T-helper 1 cell (primary cell): ENCODE measurements at places on chromosomes 16 and 17.

GRCh38 chr17:69761767-69762321 lies 313.2 kb upstream of the KCNJ16 start:
- no peak for DNase-seq

- DNase-seq, result no peak
Observed at GRCh38 chr17:39787743-39788484, 50.2 kb downstream of the GRB7 start.

GRCh38 chr17:1038459-1039122 lies 41.7 kb downstream of the TIMM22 start:
- DNase-seq, result no peak

DNA sequence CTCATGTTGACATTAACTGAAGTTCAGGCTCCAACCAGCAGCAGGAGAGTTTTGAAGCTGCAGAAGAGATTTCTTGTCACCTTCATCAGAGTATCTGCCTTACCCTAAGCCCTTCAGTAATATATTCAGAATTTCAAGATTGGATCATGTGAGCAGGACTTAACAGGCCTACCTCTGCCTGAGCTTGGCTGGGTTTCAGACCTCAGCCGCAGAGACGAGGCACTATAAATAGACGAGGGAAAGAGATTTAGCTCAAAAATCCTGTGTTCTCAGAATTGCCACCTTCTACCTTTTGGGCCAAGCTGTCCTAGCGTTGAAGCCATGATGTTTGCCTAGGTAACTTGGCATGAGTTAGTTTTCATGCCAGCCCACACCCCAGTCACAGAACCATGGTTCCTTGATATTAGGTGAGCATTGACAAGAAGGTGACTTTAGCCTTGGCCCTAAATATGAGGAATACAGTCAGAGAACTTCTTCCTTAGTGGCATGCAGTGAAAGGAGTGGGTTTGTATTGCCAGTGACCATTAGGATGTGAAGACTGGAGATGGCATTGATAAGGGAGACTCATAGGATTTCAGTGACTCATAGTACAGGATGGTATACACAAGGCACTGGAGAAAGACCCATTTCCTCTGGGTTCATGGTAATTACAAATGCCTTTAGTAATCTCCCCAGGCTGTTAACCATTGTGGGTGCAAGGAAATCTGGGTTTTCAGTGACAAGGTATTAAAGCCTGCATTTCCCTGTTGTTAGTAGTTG lies 224.3 kb downstream of the MSI2 start:
- no peak for DNase-seq

DNA sequence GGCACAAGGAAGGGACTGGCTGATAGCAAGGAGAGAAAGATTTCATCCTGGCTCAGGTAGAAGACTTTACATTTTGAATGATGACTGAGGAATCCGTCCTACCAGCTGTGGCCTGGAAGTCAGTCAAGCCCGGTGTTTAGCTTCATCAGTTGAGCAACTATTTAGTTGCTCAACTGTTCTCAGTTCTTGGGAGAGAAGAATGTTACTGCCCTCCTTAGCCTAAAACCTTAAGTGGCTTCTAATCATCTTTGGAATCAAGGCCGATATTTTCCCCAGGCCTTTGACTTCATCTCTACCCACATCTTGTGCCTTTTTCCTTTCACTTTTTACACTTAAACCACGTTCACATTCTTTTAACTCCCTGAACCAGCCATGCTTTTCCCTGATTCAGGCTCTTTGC lies 17.3 kb upstream of the RBL2 start:
- no peak for DNase-seq

DNA sequence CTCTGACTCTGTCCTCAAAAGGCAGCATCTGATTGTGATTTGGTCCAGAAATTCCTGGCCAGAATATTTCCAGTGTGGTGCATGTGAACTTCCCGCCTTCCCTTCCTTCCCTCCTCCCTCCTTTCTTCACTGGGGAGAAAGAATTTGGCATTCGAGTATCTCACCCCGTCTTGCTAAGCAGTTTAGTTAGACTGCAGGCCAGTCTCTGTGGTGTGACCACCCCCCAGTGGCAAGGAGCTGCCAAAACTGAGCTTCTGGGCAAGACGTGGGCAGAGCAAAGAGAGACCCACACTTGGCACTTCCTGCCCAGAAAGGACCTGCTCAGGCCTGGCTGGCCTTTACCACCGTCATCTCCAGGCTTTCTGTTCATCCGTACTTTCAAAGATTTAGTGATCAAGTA lies 36.4 kb downstream of the SNX20 start:
- DNase-seq, result no peak

GRCh38 chr17:8005967-8006730 lies 3.7 kb downstream of the GUCY2D start:
- DNase-seq, result no peak

DNA sequence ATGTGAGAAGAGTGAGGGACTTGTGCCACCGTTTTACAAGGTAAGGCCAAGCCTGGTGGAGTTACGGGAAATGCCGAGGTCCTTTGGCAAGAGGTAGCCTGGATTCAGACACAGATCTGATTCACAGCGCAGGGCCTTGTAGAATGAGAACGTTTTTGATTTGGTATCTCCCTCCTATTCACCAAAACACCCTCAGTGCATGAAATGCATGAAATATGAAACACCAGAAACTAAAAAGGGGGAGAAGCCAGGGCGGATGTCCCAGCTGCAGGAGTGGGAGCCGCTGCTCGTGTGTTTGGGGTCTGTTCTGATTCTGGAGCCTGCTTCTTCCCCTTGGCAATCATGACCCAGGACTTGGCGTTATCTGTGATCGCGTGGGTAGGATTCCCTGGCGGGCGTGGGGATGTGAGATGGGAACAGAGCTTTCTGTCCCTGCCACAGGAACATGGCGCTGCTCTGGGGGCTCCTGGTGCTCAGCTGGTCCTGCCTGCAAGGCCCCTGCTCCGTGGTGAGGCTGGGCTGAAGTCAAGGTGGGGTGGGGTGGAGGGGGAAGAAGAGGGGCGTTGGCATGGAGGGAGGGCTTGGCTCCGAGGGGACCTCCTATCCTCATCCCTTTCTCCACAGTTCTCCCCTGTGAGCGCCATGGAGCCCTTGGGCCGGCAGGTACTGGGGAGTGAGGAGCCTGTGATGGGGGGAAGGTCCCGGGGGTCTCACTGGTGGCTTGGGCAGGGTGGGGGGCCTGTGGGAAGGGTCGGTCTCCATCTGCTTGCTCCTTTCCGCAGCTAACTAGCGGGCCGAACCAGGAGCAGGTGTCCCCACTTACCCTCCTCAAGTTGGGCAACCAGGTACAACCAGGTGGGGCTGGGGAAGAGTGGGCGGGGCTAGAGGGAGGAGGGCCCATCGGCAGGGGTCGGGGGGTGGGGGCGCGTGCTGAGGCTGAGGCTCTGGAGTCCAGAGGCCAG lies 2.2 kb downstream of the SERPINF2 start:
- DNase-seq, result no peak

DNA sequence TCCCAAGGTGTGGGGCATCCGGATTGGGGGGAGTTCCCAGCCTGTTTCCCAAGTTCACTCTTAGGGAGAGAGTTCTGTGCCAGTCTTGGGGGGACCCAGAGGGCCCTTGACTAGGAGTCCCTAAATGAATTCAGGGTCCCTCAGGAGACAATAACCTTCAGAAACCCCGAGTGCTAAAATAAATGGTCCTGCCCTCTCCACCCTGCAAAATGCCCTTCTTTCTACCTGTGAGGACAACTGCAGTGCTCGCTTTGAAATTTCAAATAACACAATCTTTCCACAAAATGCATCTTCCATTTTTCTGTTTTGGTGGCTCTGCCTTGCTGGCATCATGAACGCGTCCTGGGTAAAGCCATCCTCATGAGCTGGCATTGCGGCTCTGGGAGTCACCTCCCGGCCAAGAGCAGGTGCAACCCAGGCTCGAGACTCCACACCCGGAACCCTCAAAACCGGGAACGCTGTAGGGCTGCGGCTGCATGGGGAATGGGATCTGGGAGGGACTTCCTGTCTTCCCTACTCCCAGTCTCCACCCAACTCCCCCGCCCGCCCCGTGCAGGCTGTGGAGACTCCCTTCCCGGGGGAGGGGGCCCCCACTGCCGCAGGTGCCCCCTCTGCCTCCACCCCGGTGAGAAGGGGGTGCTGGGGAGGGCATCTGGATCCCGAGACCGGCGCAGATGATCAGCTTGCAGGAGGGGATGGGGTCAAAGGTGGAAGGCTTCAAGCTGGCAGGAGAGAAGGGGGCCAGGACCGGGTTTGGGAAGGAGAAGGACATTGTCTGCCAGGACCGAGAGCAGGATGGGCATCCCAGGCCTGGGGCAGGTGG lies at the start of gene ZNF205:
ZNF205 (plus strand) TSS at position 529 of the 823 bp plus-strand sequence. CDS start 845 bp downstream, outside the sequence.
- DNase-seq, result no peak

DNA sequence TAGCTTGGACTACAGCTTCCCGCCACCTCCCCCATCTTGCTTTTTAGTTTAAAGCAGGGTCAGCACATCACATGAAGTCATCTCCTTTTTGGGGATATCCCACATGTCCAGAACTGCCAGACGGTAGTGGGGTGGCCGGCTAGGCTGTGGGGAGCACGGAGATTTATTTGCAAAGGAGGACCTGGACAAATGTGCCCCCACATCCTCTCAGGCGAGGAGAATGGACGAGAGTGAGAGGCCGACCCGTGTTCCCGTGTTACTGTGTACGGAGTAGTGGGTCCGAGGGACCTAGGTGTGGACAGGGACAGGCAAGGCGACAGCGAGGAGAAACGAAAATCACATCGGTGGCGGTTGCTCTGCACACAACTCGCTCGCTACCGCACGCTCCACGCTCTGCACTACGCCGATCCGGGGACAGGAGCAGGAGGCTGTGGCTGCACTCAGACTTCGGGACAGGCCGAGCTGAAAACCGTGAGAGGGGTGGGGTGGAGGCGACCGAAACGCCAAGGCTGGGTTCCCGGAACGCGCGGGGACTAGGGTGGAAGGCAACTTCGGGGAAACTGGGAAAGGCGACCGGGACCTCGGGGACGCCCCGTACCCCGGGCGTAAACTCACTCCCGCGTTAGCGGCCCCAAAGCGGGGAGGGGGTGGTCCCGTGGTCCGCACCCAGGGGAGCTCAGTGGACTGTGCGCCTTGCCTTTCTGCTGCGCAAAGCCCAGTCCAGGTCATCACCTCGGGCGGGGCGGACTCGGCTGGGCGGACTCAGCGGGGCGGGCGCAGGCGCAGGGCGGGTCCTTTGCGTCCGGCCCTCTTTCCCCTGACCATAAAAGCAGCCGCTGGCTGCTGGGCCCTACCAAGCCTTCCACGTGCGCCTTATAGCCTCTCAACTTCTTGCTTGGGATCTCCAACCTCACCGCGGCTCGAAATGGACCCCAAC lies at the start of gene MT1A:
MT1A (plus strand) TSS at position 853 of the 937 bp plus-strand sequence; CDS start at position 926, 73 bp downstream.
- no peak for DNase-seq

DNA sequence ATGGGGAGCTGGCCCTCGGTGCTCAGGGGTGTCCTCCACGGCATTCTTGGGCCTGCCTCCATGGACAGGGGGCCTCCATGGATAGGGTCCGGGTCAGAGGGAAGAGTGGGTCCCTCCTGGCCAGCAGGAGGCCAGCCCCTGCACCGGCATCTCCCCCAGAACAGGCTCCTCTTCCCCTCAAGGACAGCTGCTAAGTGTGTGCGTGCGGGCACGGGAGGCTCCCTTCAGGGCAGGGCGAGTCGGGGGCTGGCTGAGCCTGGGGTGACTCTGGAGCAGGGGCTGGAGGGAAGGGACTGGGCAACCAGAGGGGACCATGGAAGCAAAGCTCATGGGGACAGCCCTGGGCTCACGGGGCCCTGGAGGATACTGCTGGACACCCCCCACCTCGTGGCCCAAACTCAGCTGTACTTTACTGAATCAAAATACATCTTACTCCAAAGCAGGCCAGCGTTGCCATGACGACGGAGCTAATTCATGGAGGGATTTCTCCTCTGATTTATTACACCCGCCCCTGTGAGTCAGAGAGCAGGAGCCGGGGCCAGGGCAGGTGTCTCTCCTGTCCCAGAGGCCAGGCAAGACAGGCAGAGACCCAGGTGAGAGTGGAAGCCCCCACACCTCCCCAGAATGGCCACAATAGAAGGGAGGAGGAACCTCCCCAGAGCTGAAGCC lies 2.1 kb downstream of the CASKIN1 start:
- no peak for DNase-seq

- no peak for DNase-seq
Observed at GRCh38 chr17:59357929-59358328, 26.5 kb downstream of the YPEL2 start.

GRCh38 chr16:46428108-46429061 lies 192.8 kb downstream of the SHCBP1 start:
- no peak for DNase-seq

DNA sequence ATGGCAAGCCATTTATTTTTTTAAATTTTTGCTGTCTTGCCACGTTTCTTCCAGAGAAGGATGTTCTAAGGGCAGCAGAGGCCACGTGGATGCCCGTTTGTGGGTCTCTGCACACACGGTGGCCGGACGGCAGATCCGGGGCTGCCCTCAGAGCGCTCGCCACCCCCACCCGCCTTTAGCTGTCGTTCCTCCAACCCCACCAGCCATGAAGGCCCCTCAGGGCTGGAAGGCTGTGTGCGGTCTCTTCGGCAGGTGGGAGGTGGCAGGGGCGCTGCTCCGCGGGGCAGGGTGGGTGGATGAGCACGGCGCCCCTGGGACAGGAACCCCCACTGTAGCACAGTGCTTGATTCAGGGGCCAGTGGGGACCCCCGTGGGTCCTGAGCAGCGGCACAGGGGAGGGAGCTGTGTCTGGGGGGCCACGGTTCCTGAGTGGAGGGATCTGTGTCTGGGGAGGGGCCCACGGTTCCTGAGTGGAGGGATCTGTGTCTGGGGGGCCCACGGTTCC lies 49.7 kb downstream of the ZFPM1 start:
- no peak for DNase-seq

- peak; percentile 43 for DNase-seq
Observed at GRCh38 chr17:28712032-28712704, 480 bp upstream of the PROCA1 start.

- DNase-seq, result no peak
Observed at GRCh38 chr17:63066158-63066813, 100.3 kb downstream of the TANC2 start.

GRCh38 chr17:35745246-35745645 lies 7.8 kb downstream of the GAS2L2 start:
- no peak for DNase-seq

DNA sequence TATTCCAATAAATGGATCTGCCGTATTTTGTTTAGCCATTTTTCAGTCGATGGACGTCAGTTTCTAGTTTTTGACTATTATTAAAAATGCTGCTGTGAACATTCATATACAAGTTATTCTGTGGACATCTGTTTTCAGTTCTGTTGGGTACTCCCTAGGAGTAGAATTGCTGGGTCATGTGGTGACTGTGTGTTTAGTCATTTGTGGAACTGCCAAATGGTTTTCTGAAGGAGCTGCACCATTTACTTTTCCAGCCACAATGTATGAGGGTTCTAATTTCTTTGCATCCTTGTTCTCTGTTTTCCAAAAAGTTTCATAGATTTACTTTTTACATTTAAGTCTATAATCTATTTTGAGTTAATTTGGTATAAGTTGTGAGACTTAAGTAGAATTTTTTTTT lies 29.5 kb downstream of the CYLD start:
- no peak for DNase-seq

DNA sequence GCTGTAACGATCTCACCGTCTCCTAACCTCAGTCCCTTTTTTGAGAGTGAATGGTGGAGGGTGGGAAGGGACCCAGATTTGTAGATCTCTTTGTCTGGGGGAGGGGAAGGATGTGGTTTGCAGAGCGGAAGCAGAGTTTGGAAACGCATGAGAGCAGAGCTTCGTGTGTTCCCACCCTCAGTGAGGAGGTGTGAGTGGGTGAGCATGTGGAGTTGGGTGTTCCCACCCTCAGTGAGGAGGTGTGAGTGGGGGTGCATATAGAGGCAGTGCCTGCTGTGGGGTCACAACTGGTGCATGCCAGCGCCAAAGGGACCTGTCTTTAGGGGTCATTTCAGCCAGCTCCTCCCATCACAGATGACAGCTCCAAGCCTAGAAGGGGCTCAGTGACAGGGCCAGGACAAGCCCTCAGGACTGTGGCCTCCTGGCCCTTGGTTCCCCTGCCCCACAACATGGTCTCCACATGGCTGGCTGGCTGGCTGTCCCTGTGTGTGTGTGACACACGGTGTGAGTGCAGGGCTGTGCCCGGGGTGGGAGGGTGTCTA lies 1.8 kb upstream of the CISD3 start:
- DNase-seq, result peak; percentile 43
